ENCODE measurements at places on chromosomes 3 and 15.

- DNase-seq: no peak
Measured at GRCh38 chr3:130604806-130605205, 87.8 kb downstream of the COL6A6 start.

- no peak for DNase-seq
Measured at GRCh38 chr15:70080347-70080746, 17.4 kb downstream of the TLE3 start.

- no peak for DNase-seq
Measured at GRCh38 chr3:170309046-170309445, 48.5 kb upstream of the SKIL start.

- DNase-seq: no peak
Measured at GRCh38 chr3:142802891-142803290, 79.1 kb downstream of the TRPC1 start.

GRCh38 chr3:60304112-60304511, 947.1 kb downstream of the FHIT start:
- DNase-seq: no peak

GRCh38 chr3:52851348-52851747, 16.5 kb upstream of the MUSTN1 start:
- no peak for DNase-seq

GRCh38 chr3:177510693-177511216, 313.5 kb upstream of the TBL1XR1 start:
- DNase-seq: no peak

DNA sequence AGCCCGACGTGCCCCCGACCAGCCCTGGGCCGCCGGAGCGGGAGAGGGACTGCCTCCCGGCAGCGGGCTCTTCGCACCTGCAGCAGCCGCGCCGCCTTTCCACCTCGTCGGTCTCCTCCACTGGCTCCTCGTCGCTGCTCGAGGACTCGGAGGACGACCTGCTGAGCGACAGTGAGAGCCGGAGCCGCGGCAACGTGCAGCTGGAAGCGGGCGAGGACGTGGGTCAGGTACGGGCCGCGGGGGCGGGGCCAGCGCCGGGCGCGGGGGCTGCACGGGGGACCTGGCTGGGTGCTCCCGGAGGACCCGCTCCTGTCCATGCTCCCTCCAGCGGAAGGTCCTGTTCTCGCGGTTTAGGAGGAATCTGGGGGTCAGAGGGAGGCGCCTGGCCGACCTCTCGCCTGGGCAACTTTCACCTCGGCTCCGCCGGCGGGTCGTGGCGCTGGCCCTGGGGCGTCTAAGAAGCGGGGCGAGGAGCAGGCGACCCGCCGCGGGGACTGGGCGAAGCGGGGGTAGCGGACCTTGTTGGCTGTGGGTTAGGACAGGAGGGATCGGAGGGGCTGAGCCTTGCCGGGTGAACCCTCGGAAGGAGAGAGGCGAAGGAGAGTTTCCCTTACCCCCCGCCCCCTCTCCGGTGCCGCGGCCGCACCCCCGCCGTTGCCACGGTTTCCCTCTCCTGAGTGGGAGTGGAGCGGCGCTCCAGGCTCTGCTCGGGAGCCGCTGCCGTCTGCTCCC, 682 bp downstream of the ITPKA start:
- no peak for DNase-seq

- DNase-seq: no peak
Measured at GRCh38 chr3:46301122-46301835, 52.6 kb upstream of the CCR2 start.

GRCh38 chr3:50274371-50275104, 4.3 kb upstream of the LSMEM2 start:
- DNase-seq: peak; percentile 51

GRCh38 chr15:63233667-63234423, 43.6 kb upstream of the APH1B start:
- no peak for DNase-seq

GRCh38 chr3:14534516-14535191, 5.5 kb downstream of the GRIP2 start:
- peak; percentile 10 for DNase-seq

DNA sequence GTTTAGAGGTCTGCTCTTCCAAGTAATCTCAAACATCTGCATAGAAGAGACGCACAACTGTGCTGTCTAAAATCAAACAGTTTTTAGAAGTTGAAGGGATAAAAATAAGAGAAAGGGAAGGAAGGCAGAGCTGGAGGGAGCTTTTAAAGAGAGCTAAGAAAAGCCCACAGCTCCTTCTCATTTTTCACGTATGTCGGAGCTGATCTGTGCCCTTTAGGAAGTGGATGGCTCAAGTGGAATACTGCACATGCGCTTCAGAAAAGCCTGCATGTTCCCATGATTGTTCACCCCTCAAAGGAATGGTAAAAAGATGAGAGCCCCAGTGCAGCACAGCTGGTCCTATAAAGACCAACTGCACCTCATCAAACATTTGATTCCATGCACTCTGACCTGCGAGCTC, 207.2 kb downstream of the ADAMTS17 start:
- no peak for DNase-seq

DNA sequence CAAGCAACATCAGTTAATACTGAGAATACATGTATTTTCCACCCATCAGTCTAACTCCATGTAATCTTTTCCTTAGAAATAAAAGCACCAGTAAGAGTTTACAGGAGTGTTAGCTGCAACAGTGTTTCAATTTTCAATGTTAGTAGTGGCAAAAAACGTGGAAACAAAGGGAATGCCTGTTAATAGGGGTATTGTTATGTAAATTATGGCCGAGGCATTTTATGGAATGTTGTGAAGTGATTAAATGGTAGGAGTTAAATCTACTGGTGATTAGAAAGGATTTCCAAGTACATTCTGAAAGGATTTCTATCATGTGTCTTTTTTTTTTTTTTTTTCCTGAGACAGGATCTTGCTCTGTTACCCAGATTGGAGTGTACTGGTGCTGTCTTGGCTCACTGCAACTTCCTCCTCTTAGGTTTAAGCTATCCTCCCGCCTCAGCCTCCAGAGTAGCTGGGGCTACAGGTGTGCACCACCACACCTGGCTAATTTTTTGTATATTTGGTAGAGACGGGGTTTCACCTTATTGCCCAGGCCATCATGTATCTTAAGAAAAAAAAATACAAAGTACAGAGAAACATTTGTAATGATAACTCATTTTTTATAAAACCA, 6.6 kb downstream of the ATP6V1A start:
- no peak for DNase-seq

DNA sequence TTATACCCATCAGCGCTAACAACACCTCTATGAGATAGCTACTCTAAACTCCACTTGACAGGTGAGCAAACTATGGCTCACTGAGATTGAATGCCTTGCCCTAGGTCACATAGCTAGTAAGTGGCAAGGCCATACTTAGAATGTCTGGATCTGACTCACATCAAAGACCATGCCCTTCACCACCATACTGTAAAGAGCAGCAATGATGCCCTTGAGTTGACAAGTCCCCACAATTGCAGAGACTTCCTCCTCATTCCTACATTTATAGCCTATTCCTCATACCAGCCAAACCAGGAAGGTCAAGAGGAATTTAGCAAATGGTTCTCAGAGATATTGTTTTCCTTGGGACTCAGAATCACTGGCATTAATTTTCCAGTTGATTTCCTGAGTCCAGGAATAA, 157.8 kb upstream of the SNTN start:
- DNase-seq: no peak

DNA sequence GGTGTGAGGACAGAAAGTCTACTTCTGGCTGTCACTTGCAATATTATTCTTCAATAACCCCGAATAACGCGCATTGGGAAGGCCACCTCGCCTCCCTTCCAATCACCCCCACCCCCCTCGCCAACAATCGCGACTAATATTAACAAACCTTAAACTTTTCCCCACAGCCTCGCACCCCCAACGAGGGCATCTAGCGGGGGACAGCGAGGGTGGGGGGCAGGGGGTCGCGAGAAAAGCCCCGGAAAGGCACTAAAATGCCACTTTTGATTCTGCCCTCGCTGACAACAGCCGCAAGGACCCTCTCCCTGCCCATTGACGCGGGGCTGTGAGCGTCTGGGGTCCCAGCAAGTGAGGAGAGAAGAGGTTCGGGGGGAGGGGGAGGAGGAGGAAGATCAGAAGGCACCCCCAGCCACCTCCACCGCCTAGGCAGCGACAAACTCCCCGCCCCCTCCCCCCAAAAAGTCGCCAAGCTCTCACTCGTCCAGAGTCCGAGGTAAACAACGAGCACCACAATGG, 868 bp downstream of the SATB1 start:
- DNase-seq: no peak

- no peak for DNase-seq
Measured at GRCh38 chr3:32455609-32456428, 46.8 kb downstream of the CMTM6 start.

DNA sequence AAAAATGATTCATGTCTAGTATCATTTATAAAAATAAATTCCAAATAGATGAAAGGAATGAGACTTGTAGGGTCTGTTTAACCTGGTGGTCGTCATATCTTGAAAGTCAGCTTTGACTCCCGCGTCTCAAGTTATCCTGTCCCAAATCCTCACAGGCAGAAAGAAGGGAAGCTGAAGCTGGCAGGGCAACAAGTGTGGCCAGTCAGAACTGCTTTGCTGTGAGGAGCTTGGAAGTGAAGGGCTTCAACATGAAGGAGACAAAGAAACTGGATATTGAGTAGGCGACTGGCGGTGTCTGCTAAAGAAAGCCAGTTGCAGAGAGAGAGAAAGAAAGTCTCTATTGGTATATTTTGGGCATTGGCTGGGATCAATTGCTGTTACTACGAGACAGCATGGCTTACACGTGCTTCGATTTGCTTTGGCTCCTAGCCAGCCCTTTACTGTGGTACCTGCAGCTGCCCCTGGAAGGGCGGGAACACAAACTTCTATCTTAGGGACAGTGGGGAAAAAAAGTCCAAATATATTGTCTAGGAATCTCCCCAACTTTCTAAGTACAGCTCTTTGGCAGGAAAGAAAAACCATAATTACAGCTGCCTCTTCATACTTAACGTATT, 107.2 kb downstream of the CHST2 start:
- DNase-seq: peak; percentile 19

- DNase-seq: no peak
Measured at GRCh38 chr15:73952171-73952912, 26.1 kb downstream of the LOXL1 start.

GRCh38 chr3:76624164-76624563, 415.7 kb upstream of the ROBO2 start:
- DNase-seq: no peak

DNA sequence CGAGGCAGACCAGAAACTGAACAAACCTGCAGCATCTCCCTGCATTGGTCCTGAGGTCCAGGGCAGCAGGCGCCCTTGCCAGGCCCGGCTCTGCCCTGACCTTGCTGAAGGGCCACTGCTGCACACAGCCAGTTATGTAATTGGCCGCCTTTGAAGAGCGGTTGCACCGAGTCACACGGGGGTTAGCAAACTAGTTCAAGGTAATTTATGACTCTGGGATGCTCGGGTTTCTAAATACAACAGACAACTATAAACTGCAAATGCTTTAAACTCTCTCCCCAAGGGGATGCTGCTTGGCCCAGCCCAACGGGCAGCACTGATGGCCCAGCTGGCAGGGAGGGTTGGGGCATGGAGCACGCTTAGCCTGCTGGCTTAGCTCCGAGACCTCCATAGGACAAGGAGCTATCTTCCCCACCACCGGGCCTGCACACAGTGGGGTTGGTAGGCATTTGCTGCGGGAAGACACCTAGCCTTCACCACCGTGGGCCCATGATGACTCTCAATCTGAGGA, 60.3 kb upstream of the IQSEC1 start:
- no peak for DNase-seq

Data from NCI-H748 treated with DMSO at 0.1 percent for 48 hours (cell line).